ENCODE measurements at places on chromosomes 1 and 21. TPM values are rescaled to one million over a fixed set of nuclear protein-coding genes. Genes with fewer than 3 reads are reported as not detected.

- no peak for DNase-seq
Measured at GRCh38 chr21:41907496-41908258, 28.5 kb upstream of the PRDM15 start.

The TRIM63 gene
- total RNA-seq: 219 TPM

DNA sequence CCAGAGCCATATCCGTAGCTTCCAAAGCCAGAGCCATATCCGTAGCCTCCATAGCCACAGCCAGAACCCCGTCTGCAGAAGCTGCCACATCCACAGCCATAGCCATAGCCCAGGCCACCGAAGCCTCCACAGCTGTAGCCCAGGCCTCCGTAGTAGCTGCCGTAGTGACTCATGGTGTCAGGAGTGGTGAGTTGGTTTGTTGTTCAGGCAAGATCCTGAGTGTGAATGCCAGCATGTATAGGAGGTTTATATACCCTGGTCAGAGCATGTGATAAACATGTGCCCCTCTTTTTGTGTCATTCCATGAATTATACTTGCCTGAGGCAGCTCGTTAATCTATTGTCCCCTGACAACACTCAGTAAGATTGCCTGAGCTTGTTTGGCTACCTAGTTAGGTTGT, at the start of gene KRTAP19-1:
Gene KRTAP19-1, minus strand, starts transcription at position 223 of the 400 bp plus-strand sequence. Its CDS starts 50 bp downstream, at position 173.
- DNase-seq: no peak

DNA sequence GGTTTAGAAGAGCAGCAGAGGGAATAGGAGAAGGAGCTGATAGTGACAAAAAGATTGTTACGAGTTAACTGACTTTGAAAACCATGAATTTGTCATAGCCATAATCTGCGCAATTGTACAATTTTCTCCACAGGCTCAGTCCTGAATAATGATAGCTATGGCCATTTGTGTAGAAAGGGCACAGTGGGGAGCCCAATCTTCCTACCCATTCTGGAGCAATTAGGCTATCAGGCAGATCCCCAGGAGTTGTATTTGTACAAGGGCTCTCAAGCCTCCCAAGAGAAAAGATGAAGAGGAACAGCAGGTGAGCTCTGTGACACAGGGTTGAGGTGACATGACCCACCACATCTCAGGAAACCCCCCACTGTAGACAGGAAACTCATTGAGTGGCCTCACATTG, 42.1 kb upstream of the SAMD13 start:
- DNase-seq: no peak

DNA sequence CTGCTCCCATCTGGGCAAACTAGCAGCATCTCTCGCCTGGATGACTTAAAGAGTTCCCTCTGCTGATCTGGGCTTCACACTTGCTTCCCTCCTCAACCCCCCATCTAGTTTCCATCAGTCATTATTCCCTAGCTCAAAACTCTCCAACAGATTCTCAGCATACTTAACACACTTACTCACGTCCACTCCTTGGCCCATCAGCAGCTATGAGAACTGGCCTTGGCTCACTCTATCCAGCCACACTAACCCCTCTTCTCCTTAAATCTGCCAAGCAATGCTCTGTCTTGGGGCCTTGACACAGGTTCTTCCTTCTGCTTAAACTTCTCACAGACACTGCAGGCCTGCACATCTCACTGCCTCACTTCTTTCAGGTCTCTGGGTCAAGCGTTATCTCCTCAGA, 41.6 kb downstream of the GNG12 start:
- no peak for DNase-seq

All from left cardiac atrium (tissue), 4 donors.